ENCODE measurements at places on chromosomes 3 and 15.

- DNase-seq, result no peak
Observed at GRCh38 chr3:183532620-183533411, 22.7 kb downstream of the KLHL6 start.

GRCh38 chr15:76961268-76962011 lies 29.9 kb downstream of the RCN2 start:
- no peak for DNase-seq

GRCh38 chr3:194204042-194204987 lies 68.4 kb downstream of the HES1 start:
- no peak for DNase-seq

DNA sequence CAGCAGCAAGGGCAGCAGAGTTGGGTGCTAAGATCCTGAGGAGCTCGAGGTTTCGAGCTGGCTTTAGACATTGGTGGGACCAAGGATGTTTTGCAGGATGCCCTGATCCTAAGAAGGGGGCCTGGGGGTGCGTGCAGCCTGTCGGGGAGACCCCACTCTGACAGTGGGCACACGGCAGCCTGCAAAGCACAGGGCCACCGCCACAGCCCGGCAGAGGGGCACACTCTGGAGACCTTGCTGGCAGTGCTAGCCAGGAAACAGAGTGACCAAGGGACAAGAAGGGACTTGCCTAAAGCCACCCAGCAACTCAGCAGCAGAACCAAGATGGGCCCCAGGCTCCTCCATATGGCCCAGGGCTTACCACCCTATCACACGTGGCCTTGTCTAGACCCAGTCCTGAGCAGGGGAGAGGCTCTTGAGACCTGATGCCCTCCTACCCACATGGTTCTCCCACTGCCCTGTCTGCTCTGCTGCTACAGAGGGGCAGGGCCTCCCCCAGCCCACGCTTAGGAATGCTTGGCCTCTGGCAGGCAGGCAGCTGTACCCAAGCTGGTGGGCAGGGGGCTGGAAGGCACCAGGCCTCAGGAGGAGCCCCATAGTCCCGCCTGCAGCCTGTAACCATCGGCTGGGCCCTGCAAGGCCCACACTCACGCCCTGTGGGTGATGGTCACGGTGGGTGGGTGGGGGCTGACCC lies 18.8 kb downstream of the SEC61A1 start:
- no peak for DNase-seq

GRCh38 chr3:188468196-188468595 lies 314.2 kb downstream of the LPP start:
- DNase-seq, result peak; percentile 48

DNA sequence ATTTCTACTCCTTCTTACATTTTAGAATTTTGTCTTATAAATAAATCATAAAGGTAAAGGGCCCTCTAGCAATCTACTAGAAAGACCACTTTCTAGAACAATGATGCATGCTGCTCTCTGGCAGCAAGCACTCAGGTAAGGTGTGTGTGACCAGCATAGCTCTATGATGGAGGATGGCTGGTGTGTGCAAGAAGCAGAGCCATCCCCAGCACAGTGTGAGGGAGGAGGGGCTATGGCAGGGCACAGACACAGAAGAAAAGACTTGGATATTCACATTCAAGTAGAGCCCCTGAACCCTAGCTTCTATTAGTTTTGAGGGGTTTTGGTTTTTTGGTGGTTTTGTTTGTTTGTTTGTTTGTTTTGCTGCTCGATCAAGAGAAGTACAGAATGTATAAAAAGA lies 277.1 kb upstream of the CCDC54 start:
- no peak for DNase-seq

DNA sequence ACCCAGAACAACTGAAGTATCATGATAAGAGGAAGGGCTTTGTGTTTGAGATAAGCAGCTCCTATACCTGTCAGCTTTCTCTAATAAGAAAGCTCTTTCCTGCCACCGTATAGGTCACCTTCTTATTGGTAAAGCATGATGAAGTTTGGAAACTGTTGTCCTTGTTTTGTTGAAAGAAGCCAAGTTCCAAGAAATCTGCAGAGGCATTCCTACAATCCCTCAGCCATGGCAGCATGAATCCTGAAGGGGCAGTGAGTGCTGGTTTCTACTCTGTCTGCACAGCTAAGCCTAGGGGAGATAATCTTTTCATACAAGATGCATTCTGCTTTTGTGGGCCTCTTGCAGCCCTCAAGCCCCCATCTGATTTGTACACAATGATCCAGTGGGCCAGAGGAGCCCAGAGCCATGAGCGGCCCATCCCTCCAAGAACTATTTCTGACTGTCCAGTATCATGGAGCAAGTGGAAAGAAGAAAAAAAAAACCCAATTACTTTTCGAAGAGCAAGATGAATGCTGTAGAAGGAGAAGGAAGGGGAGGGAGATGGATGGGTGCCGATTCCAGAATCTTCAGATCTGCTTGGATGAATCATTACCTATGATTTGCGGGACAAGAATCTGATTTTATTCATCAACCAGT lies 1.9 kb upstream of the THBS1 start:
- no peak for DNase-seq

DNA sequence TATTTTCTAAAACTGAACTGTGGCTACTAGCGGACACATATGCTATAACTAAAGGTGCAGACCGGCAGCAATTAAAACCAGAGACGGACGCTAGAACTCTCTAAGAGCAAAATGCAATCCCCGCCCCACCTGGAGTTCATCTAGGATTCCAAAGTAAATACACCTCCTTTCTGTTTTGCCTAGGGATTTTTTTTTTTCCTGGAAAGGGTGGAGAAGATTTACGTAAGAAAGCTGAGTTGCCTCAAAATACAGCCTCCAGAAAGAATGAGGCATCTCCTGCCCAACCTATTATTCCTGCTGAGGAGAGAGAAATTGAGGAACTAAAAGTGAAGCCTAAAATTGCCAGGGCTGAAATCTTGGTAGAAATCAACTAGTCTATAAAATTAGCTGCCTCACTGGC lies 150.2 kb downstream of the TP63 start:
- DNase-seq, result no peak

DNA sequence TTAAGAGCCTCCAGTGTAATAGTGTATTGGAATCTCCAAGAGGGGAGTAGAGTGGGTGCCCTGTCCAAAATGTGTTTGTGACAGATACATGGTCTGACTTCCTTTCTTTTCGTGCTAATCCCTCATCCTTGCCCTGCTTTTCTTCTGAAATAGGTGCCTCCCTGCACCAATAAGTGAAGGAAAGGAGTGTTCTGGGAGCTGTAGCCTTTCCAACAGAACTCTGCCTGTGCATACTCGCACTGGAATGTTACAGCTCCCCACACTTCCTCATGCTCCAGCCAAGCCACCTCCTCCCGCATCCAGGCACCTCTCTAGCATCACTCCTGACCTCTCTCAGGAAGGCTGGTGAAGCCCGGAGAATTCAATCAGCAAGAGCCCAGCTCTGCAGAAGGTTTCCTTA lies 478.0 kb downstream of the GABRG3 start:
- no peak for DNase-seq

DNA sequence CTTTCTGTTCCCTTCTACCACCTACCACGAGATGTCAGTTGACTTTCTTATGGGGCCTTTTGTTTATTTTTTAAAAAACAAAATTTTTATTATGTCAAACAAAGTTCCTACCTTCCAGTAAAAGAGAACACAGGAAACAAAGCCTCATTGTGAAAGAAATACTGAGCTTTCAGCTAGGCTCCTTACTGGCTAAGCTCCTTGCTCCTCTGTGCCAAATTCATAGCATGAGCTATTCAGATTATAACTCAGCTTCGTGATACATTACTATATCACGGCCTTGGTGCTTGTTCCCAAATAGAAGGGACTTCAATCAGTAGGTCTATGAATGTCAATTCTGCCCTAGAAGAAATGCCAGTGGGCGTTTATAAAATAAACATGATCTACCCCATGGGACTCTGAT lies 145.8 kb upstream of the CHRM5 start:
- DNase-seq, result no peak

- DNase-seq, result no peak
Observed at GRCh38 chr15:92243227-92243626, 150.5 kb upstream of the ST8SIA2 start.

DNA sequence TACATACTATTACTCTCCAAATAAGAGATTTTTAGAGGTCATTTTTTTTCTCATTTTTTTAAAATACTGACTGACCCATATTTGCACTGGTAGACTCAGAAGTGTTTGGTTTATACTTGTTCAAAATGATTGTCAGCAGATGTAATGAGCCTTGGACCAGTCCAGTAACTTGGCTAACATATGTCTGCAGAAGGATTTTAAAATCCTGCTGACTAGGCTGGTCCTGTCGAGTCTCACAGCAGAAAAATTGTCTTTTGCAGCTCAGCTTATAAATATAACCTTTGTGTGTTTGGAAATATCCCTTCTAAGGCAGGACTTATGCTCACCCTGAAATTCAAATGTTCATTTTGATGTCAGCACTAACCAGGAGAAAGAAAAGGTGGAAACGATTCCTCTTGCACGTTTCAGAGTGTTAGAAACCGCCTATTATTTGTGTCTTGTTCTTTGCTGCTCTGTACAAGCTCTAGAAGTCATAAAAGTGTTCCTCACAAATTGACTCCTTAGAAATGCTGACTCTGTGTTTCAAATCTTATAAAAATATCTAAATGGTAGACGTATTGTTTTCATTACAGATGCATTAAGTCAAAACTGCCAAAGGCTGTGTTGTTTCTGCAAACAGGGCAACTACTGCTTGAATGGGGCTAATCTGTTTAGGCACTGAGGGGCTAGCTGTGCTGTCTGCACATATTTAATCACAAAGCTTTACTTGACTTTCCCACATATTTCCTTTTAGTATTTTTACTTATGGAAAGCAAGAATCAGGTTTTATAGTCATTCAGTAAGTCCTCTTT lies 95.3 kb downstream of the CHL1 start:
- no peak for DNase-seq

DNA sequence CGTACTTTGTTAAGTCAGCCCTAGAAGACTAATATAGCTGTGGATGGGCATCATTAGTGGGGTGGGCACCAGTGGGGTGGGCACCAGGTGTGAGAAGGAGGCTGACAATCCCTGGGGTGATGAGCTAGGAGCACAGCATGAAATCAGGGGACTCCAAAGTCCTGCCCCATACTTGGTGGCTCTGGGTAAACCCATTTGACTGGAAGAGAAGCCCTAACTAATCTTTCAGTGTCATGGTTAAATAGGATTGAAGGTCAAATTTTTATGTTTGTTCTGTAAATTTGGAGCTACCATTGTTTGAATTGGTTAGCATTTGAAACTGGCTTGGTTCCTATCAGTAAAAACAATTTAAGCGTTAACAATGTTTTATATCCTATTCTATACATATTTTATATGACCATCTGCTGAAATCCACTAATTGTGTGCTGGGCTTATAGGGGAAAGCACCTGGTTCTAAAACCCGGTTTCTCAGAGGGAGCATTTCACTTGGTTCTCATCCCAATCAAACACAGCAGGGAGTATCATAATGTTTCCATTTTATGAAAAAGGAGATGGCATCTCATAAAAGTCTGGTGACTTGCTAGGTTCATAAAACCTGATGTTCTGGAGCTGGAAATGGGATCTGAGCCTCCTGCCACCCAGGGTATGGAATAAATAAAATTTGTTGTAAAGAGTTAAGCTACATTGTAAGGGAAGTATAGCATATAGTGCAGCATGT lies 87.7 kb upstream of the HACD2 start:
- no peak for DNase-seq

Data from SJSA1 (cell line).